ENCODE measurements at places on chromosomes 11 and 22.

DNA sequence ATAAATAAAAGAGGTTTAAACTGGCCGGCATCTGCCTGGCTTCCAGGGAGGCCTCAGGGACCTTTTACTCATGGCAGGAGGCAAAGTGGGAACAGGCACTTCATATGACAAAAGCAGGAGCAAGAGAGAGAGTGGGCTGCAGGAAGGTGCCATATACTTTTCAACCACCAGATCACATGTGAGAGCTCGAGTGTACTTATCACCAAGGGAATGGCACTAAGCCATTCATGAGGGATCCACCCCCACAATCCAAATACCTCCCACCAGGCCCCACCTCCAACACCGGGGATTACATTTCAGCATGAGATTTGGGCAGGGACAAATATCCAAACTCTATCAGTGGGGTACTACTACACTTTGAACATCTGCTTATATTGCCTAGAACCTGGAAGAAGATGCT lies 126.5 kb downstream of the PARVA start:
- DNase-seq = no peak

- peak; percentile 17 for DNase-seq
Observed at GRCh38 chr11:2582946-2583604, 116.7 kb downstream of the KCNQ1OT1 start.

- DNase-seq = no peak
Observed at GRCh38 chr11:124745270-124745834, 5.6 kb downstream of the NRGN start.

DNA sequence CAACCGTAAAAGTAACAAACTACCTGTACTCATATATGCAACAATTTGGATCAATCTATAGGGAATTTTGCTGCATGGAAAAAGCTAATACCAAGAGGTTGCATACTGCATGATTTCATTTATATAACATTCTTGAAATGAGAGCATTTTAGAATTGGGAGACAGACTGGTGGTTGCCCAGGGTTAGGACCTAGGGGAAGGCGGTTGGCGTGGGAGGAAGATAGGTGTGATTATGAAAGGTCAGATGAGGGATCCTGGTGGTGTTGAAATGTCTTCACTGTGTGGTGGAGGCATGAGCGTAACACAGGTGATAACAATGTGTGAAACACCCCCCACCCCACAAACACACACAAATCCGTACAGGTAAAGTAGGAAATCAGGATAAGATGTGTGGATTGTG lies 176.6 kb upstream of the ZBED5 start:
- no peak for DNase-seq

GRCh38 chr11:69918938-69919650 lies 99.9 kb upstream of the FGF3 start:
- DNase-seq = peak; percentile 70

- DNase-seq = peak; percentile 89
Observed at GRCh38 chr22:29306175-29306834, at the start of gene GAS2L1. Gene GAS2L1, plus strand, starts transcription at chr22:29306650. Its CDS starts 1,456 bp downstream, at chr22:29308106.

GRCh38 chr11:12552692-12553091 lies 121.5 kb upstream of the TEAD1 start:
- DNase-seq = peak; percentile 96

- peak; percentile 38 for DNase-seq
Observed at GRCh38 chr11:8331767-8332166, 68.1 kb upstream of the LMO1 start.

- DNase-seq = peak; percentile 96
Observed at GRCh38 chr11:76770642-76771445, 12.3 kb upstream of the TSKU start.

DNA sequence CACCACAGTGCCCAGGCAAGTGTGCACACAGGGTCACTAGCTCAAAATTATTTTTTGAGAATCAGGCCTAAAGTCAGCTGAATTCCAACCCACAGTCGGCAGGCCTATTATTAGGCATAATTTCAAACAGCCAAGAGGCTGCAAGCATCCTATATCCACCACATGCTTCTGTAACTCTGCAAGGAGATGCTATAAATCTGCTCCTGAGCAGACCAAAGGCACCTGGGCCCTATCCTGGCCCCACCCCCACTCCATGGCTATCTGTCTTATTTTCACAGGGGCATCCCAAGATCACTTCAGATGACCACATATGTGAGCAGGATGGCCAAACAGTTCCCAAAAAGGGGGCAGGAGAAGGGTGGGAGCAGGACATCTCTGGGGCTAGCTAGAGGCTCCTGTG lies 44.6 kb downstream of the TCF20 start:
- DNase-seq = no peak

DNA sequence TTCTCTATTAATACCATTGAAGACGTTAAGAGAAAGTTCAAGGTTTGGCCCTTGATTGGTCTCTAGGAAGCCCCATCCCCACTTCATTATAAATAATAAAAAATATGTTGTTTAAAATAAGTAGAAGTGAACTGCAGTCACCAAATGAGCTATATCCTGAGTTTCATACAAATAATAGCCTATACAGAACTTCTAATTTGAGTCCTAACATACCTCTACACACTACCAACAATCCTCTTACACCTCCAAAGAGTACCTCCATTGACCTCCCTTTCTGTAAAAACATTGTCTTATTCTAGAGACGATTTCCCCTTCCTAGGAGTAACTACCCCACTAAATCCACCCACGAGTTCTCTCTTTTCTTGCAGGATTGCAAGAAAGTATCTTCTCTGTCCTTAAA lies 7.2 kb upstream of the HBD start:
- DNase-seq = no peak

GRCh38 chr11:48170241-48171233 lies 46.1 kb upstream of the OR4B1 start:
- peak; percentile 61 for DNase-seq

DNA sequence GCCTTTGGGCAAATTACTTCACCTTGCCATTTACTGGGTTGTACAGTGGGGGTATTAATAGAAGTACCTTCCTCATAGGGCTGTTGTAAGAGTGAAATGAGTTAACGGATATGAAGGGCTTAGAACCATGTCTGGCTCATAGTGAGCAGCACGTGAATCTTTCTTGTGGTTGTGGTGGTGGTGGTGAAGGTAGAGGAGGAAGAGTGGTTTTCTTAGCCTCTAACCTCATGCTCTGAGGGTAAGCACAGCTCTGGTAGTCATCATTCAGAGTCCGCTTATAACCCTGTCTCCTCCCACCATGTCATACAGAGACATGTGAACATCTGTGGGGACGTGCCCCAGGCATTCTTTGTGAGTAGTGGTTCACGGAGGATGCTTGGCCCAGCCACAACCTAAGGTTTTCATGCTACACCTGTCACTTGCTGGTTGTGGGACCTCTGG lies 43.6 kb downstream of the TEAD1 start:
- DNase-seq = peak; percentile 32

GRCh38 chr11:132358573-132358953 lies 988.1 kb downstream of the NTM start:
- no peak for DNase-seq

DNA sequence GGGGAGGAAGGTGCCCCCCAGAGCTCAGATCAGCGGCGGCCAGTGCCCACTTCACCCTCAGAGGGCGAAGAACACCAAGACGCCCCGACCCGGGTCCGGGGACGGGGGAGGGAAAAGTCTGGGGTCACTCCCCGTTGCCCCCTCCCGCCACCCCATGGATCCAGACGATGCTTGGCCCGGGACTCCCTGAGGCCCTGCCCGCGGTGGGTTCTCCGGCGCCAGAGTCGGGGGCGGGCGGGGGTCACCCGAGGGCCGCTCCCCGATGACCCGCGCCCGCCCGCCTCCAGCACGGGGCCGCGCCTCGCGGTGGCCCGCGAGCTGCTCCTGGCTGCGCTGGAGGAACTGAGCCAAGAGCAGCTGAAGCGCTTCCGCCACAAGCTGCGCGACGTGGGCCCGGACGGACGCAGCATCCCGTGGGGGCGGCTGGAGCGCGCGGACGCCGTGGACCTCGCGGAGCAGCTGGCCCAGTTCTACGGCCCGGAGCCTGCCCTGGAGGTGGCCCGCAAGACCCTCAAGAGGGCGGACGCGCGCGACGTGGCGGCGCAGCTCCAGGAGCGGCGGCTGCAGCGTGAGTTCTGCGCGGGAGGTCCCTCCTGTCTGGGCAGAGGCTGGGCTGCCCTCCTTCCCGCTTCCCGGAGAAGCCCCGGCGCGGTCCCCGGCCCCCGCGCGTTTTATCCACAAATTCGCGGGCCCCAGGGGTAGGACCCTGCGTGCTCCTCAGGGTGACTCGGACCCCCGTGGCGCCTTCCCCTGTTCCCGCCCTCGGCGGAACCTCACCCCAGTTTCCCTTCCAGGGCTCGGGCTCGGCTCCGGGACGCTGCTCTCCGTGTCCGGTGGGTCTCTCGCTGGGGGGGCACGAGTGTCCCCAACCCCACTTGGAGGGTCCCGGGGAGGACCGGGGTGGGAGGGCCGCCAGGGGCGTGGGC lies 1.1 kb downstream of the NLRP6 start:
- DNase-seq = no peak

- no peak for DNase-seq
Observed at GRCh38 chr22:18024956-18025720, 777 bp upstream of the MICAL3 start.

- DNase-seq = no peak
Observed at GRCh38 chr22:44486538-44486937, 11.5 kb downstream of the RTL6 start.

- DNase-seq = peak; percentile 50
Observed at GRCh38 chr11:71999362-71999761, 653 bp downstream of the IL18BP start.

DNA sequence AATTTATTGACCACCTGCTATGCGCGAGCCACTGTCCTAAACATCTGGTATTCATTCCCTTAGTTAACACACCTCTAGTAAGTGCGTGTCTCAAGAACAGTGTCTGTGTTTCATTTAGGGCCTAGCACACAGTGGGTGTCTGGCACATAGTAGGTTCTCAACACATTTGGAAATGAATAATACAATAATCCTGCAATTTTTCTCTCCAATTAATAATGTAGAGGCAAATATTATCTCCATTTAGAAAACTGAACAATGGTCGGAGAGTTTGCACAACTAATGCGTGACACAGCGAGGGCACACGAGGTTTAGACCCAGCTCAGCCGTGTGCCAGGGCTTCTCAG lies 4.0 kb upstream of the NCF4 start:
- no peak for DNase-seq

- no peak for DNase-seq
Observed at GRCh38 chr11:94910270-94910669, 63.1 kb downstream of the CWC15 start.

DNA sequence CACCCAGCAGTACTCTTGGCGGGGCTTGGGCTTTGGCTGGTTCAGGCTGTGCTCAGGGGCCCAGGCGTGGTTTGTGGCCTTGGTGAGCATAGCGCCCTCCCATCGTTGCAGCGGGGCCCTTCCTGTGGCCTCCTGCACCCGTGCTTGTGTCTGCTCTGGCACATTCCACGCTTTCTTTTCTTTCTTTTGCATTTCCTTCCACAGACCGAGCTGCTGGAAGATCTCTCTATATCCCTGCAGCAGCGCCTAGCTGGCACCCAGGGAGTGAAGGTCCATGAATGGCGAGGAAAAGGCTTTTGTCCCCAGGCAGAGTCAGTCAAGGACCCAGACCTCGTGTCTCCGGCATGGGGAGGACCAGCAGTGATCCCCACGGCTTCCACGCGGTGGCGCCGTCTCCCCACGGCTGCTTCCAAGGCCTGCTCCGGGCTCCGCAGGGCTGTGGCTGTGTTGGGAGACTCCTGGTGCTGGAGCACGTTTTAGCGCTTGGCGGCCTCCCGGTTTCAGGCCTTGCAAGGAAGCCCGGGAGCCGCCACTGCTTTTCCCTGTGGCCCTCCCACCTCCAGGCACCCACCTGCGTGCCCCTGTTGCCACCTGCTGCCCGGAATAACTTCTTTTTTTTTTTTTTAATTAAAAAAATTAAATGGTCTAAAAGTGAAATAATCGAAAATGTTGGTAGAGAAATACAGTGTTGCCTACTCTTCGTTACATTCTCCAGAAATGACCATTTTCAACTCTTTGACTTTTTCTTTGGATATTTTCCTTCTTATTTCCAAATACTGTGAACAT lies 28.5 kb downstream of the GLB1L2 start:
- peak; percentile 73 for DNase-seq

- no peak for DNase-seq
Observed at GRCh38 chr22:40414311-40414710, 43.9 kb downstream of the SGSM3 start.

- DNase-seq = no peak
Observed at GRCh38 chr11:13163158-13163557, 114.4 kb upstream of the BMAL1 start.

DNA sequence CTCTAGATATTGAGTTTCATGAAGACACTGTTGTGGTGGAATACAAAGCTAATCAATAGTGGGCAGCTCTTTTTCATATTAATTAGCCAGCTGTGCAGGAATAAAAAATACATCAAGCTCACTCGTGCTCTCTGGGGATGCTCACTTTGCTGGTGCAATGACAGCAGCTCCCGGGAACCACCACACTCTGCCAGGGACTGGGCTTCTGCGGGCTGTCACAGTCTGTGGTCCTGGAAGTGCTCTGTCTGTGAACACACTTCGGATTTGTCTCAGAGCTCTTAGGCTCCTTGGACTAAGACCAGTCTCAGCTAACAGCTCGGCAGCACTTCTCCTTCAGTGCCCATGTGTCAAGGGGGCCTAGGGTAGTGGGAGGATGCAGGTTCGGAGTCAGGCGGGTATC lies 393.5 kb downstream of the TENM4 start:
- DNase-seq = no peak

All from choroid plexus epithelial cell (primary cell).